C1 segment of cervical spinal cord (tissue), 14 donors: ENCODE measurements at places on chromosomes 7 and 10.

GRCh38 chr10:4717670-4718069 is 108.3 kb upstream of the AKR1E2 start:
- DNase-seq = no peak

DNA sequence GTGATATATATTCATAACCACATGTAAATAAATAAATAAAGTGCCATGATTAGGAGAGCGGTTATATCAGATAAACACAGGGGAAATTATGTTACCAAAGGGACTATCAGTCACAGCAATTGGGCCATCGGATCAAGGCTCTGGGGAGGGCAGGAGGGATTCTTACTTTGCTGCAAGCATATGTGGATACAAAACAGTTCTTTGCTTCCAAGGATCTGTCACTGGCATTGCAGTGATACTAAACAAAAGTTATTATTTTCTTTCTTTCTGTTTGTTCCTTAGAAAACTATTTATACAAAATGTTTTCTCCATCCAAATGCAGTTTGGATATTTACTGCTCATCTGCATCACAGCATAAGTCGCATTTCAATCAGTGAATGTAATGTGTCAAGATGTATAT is 188.4 kb upstream of the MGMT start:
- no peak for DNase-seq

GRCh38 chr7:112366886-112367285 is 83.4 kb upstream of the IFRD1 start:
- no peak for DNase-seq

DNA sequence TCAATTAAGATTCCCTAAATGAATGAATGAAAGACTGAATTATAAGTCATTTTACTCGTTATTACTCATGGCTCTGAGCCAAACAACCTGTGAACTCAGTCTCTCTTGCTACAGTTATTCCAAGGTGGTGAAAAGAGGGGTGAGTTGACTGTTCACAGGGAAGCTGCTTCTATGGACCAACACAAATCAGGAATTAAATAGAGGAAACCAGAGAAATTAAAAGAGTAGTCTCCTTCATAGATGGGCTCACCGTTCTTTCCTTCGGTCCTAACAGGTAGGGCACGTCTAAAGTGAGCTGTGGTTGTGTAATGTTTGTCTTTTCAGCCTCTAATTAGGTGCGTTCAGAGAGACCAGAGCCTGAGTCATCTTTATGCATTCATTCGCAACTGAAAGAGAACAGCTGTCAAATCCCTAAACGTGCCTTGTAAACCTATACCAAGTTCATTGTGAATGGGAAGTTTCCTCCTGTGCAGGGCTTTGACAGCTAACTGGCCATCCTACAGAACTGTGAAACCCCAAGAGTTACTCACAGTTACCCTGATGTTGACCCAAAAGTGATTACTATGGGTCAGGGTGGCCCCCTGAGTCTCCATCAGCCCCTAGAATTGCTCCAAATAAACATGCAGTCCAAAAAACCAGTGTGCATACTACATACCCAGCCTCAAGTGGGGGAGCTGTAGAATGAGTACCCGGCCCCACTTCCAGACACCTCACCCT is 18.2 kb upstream of the C10orf53 start:
- no peak for DNase-seq

GRCh38 chr7:104366390-104366789 is 38.0 kb downstream of the LHFPL3 start:
- no peak for DNase-seq

- no peak for DNase-seq
Observed at GRCh38 chr7:47227762-47228177, 354.1 kb downstream of the TNS3 start.

- DNase-seq = no peak
Observed at GRCh38 chr7:82091126-82091684, 321.4 kb upstream of the HGF start.

GRCh38 chr7:81638198-81638597 is 131.6 kb downstream of the HGF start:
- DNase-seq = no peak

DNA sequence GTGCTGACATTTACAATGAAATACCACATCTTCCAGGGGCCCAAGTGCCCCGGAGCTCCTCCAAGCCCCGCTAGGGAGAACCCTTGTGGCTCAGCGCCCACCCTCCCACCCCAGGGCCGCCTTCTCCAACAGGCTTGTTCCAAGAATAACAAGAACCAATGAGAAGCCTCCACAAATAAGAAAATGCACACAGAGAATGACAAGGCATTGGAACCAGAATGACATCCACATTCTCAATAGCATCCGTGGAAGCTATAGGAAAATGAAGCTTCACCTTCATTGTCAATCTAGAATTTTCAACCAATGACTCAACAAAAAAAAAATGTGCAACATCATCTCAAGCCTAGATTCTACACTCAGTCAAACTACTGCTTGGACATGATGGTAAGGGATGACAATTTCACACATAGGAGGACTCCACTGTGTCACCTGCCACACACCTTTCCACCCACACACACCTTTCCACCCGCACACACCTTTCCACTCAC is 50.4 kb upstream of the PPP2R2D start:
- no peak for DNase-seq

- DNase-seq = no peak
Observed at GRCh38 chr7:93160410-93160809, 12.2 kb upstream of the SAMD9L start.

DNA sequence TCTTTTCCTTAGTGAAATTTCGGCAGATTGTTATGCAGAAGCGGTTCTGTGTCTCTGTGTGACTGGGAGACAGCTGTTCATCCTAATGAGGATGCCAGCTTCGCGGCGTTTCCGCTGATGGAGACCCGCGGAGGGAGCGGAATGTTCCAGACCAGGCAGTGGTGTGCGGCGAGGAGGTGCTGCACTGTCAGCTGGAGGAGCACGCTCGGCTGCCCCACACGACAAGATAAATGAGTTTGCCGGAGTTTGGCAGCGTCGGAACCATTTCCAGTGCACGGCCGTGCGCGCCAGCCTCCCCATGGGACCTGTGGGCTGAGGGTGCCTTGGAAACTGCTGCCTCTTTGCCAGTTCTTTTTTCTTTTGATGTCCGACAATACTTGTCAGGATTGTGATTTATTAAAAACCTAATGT is 64.6 kb downstream of the WDR37 start:
- no peak for DNase-seq

DNA sequence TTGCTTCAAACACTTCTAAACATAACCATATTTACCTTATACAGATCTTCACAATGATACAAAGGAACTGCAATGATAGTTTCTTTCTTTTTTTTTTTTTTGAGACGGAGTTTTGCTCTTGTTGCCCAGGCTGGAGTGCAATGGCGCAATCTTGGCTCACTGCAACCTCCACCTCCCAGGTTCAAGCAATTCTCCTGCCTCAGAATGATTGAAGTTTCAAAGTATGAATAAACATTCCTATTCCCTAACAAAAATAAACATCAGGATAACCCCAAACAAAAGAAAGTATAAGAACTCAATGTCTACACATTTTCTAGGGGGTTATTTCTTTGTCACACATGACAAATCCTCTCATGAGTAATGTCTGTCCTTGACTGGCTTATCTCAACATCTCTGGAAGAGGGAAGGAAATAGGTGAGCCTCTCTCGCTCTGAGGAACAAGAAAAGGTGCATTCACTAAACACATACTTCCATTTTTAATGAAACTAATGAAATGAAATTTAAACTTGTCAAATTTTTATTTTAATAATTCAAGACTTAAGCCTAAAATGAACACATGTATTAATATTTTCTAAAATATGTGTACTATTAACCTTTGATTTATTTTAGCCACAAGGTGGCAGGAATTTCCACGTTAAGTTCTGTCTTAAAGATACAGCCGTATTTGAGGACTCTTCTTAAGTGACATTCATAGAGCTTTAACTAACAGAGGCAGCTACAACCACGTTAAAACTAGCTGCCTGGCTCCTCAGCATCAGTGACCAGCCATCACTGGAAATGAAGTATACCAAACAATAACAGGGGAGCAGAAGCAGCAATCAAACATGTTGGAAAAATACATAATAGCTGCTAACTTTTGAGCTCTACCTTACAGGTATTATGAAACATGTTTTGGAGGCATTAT is 58.3 kb downstream of the MALSU1 start:
- DNase-seq = no peak

GRCh38 chr7:151056666-151057505 is 811 bp downstream of the CDK5 start:
- no peak for DNase-seq

DNA sequence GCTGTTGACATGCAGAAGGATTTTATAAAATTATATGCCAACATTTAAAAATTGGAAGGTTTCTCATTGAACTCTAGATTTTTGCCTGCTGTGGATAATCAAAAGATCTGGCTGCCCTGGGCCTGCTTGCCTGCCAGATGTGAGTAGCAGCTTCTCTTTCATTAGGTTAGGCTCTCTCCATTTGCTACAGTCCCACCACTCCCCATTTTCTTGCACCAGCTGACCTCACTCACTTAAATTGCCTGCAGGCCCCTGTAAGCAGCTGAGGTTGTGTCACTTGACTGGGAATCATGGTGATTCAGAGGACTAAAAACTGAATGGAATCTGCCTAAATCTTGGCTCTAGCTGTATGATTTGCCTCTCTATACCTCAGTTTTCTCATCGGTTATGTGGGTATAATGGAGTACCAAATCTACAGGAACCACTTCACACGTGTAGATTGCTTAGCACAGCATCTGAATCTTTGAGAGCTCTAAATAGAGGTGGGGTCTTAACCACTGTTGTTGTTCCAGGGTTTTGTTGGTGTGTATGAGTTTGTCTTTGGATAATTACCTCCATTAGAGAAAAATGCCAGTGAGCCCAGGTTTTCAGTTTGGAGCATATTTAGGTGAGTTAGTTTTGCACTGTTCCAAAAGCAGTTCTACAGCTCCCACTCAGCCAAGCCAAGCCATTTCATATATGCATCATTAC is 18.6 kb upstream of the RAPGEF5 start:
- DNase-seq = no peak

- no peak for DNase-seq
Observed at GRCh38 chr7:69232445-69233376, 365.6 kb upstream of the AUTS2 start.

GRCh38 chr10:130128922-130129321 is 7.3 kb upstream of the GLRX3 start:
- DNase-seq = no peak

GRCh38 chr7:25968205-25968993 is 183.6 kb upstream of the NFE2L3 start:
- no peak for DNase-seq

GRCh38 chr7:28076423-28077200 is 104.0 kb downstream of the JAZF1 start:
- no peak for DNase-seq

DNA sequence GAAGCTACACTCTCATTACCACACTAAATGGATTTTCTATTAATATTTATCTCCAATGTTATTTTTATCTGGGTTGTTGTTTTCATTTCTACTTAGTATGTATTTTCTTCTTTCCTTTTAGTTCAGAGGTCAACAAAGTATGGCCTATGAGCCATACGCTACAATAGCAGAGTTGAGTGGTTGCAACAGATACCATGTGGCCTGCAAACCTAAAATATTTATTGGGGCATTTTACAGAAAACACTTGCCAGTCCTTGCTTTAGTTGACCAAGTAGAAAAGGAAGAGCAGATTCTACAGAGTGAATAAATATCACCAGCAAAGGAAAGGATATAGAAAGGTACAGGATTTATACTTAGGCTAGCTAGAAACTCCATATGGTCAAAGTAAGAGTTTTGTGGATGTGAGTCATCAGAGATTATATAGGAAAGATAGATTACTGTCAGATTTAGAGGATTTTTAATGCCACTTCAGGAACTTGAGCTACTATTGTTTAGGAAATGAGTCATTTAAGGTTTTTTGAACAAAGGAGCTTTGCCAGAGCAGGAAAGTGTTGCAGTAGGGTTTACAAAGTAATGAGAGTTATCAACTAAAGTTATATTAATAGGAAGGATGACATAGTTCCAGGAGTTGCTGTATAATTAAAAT is 323.3 kb upstream of the KAT6B start:
- DNase-seq = no peak

DNA sequence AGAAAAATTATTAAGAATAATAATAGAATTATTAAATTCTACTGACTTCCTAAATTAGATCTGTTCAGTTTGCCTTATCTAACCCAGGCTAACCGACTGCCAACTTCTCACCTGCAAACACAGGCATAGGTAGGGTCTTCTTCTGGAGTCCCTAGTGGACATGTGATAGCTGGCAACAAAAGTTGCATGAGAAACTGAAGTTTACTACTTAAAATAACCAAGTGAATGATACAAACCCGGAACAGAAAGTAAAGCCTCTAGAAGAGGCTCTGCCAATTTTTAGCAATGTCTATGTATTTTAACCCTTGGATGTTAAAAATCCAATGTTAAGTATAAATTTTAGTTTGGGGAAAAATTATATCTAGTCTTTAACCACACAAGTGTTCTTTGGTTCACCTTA is 37.6 kb downstream of the NDUFB2 start:
- no peak for DNase-seq

DNA sequence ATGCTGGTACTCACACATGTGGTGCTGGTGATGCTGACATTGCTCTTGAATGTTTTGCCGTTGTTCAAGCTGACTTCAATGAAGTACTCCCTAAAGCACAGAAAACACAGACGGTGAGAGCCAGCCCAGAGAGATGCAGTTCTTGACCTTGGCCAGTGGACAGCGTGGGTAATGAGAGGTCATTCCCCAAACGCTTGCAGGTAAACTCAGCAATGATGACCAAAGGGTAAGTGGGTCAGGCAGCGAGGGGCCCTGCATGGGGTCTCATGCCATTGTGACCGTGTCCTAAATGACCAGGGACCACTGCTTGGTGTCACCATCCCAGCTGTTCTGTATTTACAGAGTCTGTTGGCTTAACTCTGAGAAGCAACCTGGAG is 32.8 kb upstream of the ANTXRL start:
- DNase-seq = no peak

DNA sequence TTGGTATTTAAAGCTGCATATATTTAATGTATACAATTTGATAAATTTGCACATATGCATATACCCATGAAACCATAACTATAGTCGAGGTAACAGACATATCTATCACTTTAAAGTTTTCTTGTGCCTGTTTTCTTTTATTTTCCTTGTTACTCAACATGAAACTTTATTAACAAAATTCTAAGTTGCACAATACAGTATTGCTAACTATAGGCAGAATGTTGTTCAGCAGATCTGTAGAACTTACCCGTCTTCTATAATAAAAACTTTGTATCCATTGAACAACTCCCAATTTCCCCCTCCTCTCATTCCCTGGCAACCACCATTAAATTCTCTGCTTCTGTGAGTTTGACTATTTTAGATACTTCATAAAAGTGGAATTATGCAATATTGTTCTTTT is 404.6 kb upstream of the KCND2 start:
- DNase-seq = no peak

- no peak for DNase-seq
Observed at GRCh38 chr10:17217631-17218232, 10.3 kb upstream of the VIM start.

GRCh38 chr10:69100136-69100872 is 12.4 kb downstream of the SRGN start:
- DNase-seq = no peak

DNA sequence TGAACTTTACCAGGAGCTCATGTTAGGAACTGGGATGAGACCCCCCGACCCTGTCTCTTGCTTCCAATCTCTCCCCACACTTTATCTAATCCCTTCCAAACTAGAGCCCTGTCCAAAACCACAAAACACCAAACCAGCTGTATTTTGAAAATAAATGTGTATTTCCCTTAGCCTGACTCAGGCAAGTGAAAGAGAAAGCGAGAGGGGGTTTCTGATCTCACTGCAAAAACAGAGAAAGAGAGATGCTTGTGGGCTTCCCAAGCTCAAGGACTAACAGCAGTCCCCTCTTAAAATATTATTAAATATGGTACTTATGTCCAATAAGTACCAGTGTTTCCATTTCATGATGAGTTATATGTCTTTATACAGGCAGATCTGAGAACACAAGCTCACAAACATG is 122.0 kb downstream of the AGMO start:
- no peak for DNase-seq
